Cerebellar nuclear complex (tissue), 1 donor: ENCODE measurements at places on chromosomes 2 and 18.
A peak's percentile ranks its signal among the peaks of the same experiment; 100 is the strongest.

DNA sequence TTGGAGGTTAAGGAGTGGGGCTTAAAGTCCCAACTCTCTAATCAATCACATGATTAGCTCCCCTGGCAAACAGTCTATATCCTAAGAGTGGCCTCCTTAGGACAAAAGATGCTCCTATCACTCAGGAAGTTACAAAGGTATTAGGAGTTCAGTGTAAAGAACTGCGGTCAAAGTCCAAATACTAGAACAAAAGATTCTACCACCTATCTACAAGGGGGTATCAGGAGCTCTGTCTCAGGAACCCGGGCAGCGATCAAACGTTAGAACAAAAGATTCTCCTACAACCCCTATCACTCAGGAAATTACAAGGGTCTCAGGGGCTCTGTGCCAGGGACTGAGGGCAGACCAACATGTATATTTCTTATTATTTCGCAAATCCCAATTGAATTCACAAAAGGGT lies 58.0 kb downstream of the DTNB start:
- DNase-seq: no peak

- no peak for DNase-seq
These were observed 23.8 kb upstream of the PTMA start for GRCh38 chr2:231684314-231685223.

DNA sequence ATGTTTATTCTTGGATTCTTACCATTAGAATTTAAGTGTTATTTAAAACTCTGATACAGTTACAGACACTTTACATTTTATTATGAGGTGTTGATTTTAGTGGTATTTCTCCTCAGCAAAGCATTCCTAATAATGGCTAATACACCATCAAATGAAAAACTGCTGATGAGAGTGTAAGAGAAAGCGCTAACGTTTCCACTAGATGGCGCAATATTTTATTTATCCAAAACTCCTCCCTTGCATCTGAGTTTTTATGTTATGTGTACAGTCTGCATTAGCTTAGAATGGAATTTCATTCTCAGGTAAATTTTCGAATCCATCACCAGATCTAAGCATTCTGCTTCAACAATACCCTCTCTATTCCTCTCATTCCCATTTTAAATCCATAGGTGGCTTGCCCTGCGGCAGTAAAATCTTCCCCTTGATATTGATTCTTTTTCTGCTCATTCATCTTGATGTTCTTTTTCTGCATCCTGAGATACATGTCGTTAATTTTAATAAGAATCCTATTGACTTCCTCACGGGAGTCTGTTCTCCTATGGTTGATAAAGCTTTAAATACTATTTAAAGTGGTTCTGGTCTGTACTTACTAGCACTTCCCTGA lies 53.9 kb downstream of the PRKRA start:
- peak; percentile 10 for DNase-seq

DNA sequence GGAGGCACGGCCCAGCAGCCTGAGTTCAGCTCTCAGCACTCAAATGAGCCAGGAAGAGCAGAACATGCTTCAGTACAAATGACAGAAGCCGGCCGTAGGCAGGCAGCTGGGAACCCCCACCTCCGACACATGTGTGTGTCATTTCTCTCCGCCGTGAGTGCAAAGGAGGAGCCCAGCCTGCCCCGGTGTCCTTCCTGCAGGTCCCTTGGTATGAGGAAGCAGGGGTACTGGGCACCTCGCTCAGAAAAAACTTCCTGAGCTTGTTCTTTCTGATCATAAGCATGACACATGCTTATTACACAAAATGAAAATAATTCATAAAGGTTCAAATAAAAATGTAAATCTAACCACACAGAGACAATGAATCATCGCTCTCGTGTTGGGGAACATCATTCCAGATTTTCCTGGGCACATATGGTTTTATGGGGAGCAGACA lies 35.3 kb downstream of the KCNF1 start:
- DNase-seq: no peak

GRCh38 chr2:74553892-74554819 lies at the start of the genes DOK1 and LOXL3:
Gene DOK1 (plus strand): TSS chr2:74554720. CDS start chr2:74554755, 35 bp downstream.
Gene LOXL3 (minus strand): TSS chr2:74553942. CDS start chr2:74552634, 1,308 bp downstream.
- no peak for DNase-seq

DNA sequence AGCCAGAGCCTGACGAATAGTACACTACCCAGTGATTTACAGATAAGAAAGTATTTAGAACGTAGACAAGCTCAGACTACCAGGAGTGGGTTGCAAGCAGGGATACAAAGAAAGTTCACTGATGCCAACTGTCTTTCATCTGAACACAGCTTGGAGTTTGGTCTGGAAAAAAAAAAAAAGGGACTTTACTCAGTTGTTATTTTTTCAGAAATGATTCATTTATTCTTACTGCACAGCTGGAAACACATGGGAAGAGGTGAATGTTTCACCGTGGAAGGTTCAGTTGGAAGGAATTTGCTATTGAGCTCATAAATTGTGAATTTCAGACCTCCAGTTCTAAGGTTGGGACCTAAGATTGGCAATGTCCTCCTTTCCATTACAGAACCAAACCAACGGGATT lies 259.7 kb downstream of the ETAA1 start:
- no peak for DNase-seq

GRCh38 chr2:197195518-197195917 lies 115.1 kb downstream of the ANKRD44 start:
- no peak for DNase-seq

- no peak for DNase-seq
These were observed 114.2 kb downstream of the ZNF521 start for GRCh38 chr18:25237571-25238267.

DNA sequence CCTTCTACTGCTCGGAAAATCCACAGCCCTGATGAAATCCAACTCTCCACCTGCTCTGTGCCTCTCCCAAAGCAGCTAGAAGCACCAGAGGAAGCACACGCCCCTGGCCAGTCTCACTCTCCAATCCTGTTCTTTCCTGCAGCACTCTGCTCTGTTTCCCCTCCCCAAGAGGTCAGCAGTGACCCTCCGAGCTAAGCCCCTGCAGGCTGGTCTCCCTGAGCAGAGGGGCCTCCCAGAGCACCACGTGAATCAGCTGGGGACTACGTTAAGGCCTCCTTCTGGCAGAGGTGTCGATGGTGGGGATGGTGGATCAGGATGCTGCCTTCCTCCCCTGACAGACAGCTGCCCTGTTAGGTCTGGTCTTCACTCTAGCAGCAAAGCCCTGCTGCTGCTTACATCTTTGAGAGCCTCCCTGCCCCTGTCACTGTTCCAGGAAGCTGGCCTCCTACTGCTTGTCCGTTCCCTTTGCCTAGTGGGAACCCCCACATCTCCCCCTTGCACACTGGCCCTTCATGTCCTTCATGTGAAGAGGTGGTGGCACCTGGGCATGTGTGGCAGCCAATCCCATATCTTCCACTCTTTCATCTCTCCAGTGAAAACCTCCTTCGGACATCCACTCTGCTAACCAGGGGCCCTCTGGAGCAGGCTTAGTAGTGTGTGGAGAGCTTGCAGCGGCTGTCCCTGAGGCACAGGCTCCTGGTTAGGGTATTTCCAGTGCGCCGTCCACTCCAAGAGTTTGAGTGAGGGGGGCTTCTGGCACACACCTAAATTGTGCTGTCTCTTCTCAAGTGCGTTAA lies 307.5 kb upstream of the HS6ST1 start:
- no peak for DNase-seq

- DNase-seq: peak; percentile 79
These were observed 254.0 kb downstream of the KCNJ3 start for GRCh38 chr2:154952346-154952980.

GRCh38 chr18:78242806-78243205 lies 736.8 kb upstream of the SALL3 start:
- DNase-seq: no peak

- no peak for DNase-seq
These were observed 27.8 kb upstream of the CXXC1 start for GRCh38 chr18:50315100-50315871.

GRCh38 chr2:190583507-190584337 lies 49.2 kb upstream of the NEMP2 start:
- no peak for DNase-seq

DNA sequence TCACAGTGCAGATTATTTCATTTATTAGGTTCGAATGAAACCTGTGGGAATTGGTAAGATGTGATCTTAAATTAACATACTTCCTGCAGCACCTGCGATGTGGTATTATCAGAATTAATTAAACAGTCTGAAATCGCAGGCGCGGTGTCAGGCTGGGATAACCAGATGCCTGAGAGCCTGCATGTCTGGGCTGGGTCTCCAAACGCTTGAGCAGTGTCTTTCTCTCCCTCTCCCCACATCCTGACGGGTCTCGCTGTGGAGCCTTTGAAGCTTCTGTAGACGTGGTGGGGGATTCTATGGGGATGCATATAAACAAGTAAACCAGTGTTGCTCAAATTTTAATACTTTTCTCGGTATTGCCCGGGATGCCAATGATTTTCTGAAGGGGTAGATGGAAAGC lies 366.2 kb upstream of the SPRED2 start:
- no peak for DNase-seq

DNA sequence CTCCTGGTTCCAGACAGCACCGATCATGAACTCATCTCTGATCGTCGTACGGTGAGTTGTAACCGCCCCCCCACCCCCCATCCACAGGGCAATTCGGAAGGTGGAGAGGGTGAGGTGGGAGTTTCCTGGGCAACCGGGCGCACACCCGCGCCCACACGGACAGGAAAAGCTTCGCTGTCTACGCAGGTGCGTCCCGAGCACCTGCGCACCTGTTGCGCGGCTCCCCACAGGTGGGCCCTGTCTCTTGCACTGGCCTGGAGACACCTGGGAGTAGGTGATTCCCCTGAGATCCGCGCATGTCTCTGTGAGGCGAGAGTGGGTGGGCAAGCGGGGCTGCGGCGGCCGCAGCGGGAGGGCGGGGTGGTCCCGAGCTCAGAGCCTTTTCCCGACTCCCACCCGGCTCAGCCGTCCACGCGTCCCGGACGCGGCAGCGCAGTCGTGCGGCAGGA lies 459 bp upstream of the ATP6V1C2 start:
- DNase-seq: no peak

GRCh38 chr2:206173147-206173546 lies 13.5 kb downstream of the EEF1B2 start:
- no peak for DNase-seq

GRCh38 chr2:69985688-69986087 lies 24.3 kb upstream of the ASPRV1 start:
- no peak for DNase-seq

DNA sequence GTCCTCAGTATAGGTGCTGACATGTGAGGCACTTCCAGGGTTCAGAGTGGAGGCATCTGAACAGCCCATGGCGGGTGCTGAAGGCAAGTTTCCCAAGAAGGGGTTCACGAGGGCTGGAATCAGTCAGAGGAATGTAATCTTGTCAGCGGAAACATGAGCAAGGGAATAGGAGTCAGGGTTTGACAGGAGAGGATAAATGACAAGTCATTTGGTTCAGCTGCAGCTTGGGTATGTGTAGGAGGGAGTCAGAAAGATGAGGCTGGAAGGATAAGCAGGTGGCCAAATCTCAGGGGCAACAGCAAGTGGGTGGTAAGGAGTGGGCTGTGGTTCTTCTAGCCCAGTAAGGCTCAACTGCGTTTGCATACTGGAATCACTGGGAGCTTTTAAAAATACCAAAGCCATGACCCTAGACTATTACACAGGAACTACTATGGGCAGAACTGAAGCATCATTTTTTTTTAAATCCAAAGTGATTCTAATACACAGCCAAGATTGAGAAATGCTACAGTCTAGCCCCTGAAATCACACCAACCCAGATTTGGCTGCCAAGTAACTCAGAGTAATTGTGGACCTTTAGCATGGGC lies 41.8 kb upstream of the NAB1 start:
- DNase-seq: no peak

DNA sequence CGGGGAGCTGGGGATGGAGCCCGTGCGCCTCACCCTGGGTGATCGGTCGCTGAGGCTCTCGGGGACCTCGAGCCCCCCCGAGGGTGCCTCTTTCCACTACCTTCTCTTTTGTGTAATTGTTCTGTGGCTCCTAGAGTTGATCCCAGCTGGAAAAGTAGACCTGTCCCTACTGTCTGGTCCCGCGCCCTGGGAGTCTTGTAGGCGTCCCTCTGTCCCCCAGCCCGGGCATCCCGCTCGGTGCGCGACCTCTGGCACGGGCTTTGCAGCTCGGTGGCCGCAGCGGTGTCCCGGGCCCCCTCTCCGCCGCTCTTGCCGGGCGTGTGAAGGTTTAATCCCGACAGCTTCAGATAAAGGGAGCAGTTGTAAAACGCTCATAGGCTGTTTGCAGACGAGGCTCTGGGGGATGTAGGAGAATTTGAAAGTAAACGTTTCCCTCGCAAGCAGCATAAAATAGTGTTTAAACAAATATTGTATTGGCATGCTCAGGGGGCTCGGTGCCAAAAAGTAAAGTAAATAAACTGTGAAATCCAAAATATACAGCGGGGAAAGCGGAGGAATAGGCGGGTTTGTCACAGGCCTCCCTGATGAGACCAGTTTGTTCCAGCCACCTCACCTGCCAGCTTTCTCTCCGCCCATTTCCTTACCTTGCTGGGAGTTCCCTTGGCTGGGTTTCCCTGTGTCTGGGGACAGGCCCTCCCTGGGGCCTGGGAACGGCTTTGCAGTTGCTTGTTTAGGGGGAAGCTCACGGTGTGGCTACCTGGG lies 1.9 kb downstream of the GLI2 start:
- no peak for DNase-seq

DNA sequence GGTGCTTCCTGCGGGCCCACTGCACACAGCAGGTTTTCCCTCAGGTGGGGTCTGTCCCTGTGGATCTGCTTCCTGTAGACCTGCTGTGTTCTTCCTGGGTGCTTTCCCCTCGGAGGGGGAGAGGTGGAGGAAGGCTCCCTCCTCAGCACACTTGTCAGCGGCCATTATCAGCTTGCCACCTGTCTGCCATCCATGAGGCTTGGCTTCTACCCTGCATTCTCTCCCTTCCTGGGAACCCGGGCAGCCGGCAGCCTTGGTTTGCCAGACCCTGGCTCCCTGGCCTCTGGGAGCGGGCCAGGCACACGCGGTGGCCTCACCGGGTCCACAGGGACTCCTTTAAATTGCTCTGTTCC lies 58.5 kb downstream of the INPP5D start:
- no peak for DNase-seq

- DNase-seq: no peak
These were observed 10.3 kb downstream of the ERBB4 start for GRCh38 chr2:212528106-212528856.

DNA sequence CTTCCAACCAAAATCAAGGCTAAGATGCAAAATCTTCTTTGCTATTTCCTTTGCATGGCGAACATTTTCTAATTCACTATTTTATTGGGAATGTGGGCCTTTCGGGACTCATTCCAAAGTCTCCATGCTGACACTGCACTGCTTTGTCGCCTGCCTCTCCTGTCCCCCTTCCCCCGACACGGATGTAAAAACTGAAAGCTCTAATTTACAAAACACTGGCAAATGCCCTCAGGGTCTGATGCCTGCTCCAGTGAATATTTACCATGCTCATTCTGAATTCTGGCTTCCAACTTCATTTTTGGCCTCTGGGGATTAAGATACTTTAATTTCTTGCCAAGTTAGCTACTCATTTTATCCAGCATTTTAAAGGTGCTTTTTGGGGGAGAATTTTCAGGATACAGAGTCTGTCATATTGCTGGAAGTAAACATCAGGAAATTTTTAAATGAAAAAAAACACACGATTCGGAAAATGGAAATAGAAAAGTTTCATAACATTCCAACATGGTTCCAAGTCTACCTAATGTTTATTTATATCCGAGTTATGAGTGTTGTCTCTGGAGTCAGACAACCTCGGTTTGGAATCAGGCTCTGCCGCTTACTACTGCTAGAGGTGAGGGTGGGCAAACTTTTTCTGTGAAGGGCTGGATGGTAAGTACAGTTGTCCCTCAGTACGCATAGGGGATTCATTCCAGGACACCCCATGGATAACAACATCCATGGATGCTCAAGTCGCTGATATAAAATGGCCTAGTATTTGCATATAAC lies 14.6 kb upstream of the LTBP1 start:
- no peak for DNase-seq
